ENCODE measurements at places on chromosomes 5 and 9. TPM values are rescaled to one million over a fixed set of nuclear protein-coding genes. Genes with fewer than 3 reads are reported as not detected.

DNA sequence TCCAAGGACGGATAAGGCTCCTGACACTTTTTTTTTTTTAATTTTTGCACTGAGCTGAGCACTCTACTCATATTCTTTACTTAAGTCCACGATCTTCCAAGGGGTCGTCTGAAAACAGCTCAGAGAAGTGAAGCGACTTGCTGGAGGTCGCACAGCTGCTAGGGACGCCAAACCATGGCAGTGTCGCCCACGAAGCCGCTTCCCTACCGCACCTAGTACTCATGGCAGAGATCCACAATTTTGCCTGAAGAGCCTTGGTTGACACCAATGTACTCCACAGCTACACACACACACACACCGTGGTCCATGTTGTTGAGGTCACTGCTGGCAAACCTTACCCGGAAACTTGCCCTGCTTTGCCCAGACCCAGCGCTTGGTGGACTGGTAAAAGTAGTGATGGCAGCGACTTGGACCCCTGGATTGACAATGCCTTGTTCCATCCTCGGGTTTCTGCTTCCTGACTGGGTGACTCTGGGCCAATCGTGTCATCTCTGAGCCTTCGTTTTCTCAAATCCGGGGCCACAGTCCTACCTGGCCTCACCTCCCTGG, 521 bp upstream of the SLIT3 start:
- no peaks in the 10 kb centered on the region for H3K36me3 ChIP-seq
- DNase-seq: peak; percentile 48
- peaks cover 45% of the 10 kb centered on the region for H3K27me3 ChIP-seq
- no peak overlapping the region for H3K27ac ChIP-seq
- H3K4me3 ChIP-seq: peak overlapping the region; percentile 69

DNA sequence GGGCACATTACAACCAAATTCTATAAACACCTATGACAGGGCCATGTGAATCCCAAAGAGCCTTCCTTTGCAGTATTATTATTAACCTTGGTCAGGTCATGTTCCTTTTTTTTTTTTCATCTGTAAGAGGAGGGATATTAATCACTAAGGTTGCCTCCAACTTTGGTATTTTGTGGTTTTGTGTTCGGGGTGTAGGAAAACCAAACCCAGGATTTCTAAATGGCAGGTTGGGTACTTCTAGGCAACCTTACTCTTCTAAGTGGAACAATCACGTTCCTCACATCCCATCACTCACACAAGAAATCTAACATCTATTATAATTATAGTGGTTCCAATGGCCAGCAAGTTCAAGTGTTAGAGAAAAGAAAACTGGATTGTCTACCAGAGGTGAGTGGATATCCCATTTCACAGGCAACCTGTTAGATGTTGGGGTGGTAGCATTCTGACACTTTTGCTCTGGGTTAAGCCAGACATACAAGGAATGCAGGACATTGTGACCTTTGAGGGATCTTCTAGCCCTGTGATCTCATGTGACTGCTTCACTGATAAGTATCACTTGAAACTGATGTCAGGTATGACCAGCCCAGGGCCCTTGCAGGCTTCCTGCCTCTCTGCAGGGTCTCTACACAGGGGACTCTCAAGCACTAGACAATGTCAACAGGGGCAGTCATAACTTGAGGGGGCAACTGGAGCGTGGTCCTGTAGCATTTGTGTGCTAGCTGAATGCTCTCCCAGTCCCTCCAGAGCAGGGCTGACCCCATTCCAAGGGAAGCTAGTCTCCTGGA, 126.2 kb upstream of the VLDLR start:
- H3K4me3 ChIP-seq: no peak overlapping the region
- 0 out of 2 replicates have a peak, but pooled peaks cover 3% of the 10 kb centered on the region for H3K36me3 ChIP-seq
- no peaks in the 10 kb centered on the region for H3K27me3 ChIP-seq
- H3K4me1 ChIP-seq: peaks cover 7% of the 10 kb centered on the region
- no peak overlapping the region for H3K27ac ChIP-seq

GRCh38 chr5:61915646-61916045, 390.4 kb upstream of the KIF2A start:
- H3K4me1 ChIP-seq: no peaks in the 10 kb centered on the region
- H3K36me3 ChIP-seq: no peaks in the 10 kb centered on the region
- peak; percentile 45 for DNase-seq
- no peaks in the 10 kb centered on the region for H3K27me3 ChIP-seq

Gene FOXI1
- not detected for total RNA-seq

Gene C1QTNF3
- 1.7 TPM for total RNA-seq

Gene NINJ1
- total RNA-seq: 39.7 TPM

Data from GM23338 (cell line).